IMR-90 (cell line): ENCODE measurements at places on chromosomes 12 and 14. TPM values are rescaled to one million over a fixed set of nuclear protein-coding genes. Genes with fewer than 3 reads are reported as not detected.

ACVRL1 gene
- 5.8 and 7.5 TPM in 2 replicates for total RNA-seq

GALC gene
- 7.9 and 9.7 TPM in 2 replicates for total RNA-seq

PTPN6 gene
- under 0.01 TPM in 1 of 2 replicates, not detected in the other for total RNA-seq

TPPP2 gene
- not detected in 2 replicates for total RNA-seq

FSCB gene
- total RNA-seq: under 0.01 TPM in 1 of 2 replicates, not detected in the other

LTBR gene
- 19.7 and 24.7 TPM in 2 replicates for total RNA-seq

ZNF740 gene
- 11.7 and 13.1 TPM in 2 replicates for total RNA-seq

KRT81 gene
- total RNA-seq: under 0.01 TPM in 2 replicates

FLRT2 gene
- total RNA-seq: 11.1 and 13.1 TPM in 2 replicates

CABP1 gene
- total RNA-seq: 0.54 and 0.83 TPM in 2 replicates

CEBPE gene
- total RNA-seq: not detected in 2 replicates

WNT1 gene
- total RNA-seq: not detected in 2 replicates

PTPN21 gene
- 10.4 and 11.4 TPM in 2 replicates for total RNA-seq

PYGL gene
- 70.4 and 73.0 TPM in 2 replicates for total RNA-seq

LALBA gene
- not detected in 2 replicates for total RNA-seq

UTP20 gene
- total RNA-seq: 22.0 and 29.7 TPM in 2 replicates

LRRC10 gene
- total RNA-seq: not detected in 2 replicates

MYH6 gene
- total RNA-seq: not detected in 2 replicates

OR11H6 gene
- not detected in 2 replicates for total RNA-seq

MORN3 gene
- 0.18 and 0.28 TPM in 2 replicates for total RNA-seq

FAR2 gene
- 1.1 and 2.0 TPM in 2 replicates for total RNA-seq

B4GALNT3 gene
- not detected in 2 replicates for total RNA-seq

FZD10 gene
- total RNA-seq: not detected in 2 replicates

KCNH3 gene
- 0.28 TPM in 1 of 2 replicates, not detected in the other for total RNA-seq

ZNF605 gene
- total RNA-seq: 9.9 and 11.4 TPM in 2 replicates

ZFYVE26 gene
- 10.3 and 11.1 TPM in 2 replicates for total RNA-seq

NKX2-1 gene
- not detected in 2 replicates for total RNA-seq

CCDC88C gene
- 0.18 and 0.28 TPM in 2 replicates for total RNA-seq

STAT2 gene
- total RNA-seq: 125 and 182 TPM in 2 replicates

DPPA3 gene
- total RNA-seq: not detected in 2 replicates

KLRC2 gene
- total RNA-seq: not detected in 2 replicates

LMO3 gene
- 0.54 and 1.7 TPM in 2 replicates for total RNA-seq

LRRIQ1 gene
- under 0.01 and 0.28 TPM in 2 replicates for total RNA-seq

RNASE7 gene
- not detected in 2 replicates for total RNA-seq

GLIPR1 gene
- 244 and 327 TPM in 2 replicates for total RNA-seq

HHIPL1 gene
- 0.56 and 0.72 TPM in 2 replicates for total RNA-seq

SPATA7 gene
- total RNA-seq: 10.0 and 12.8 TPM in 2 replicates

TBX5 gene
- 10.8 and 13.3 TPM in 2 replicates for total RNA-seq

ATL1 gene
- 10.3 and 12.2 TPM in 2 replicates for total RNA-seq

SLCO1A2 gene
- not detected in 2 replicates for total RNA-seq

CLEC12A gene
- total RNA-seq: not detected in 2 replicates

PLBD1 gene
- under 0.01 TPM in 1 of 2 replicates, not detected in the other for total RNA-seq

KLRC1 gene
- not detected in 2 replicates for total RNA-seq

FAM90A1 gene
- under 0.01 TPM in 1 of 2 replicates, not detected in the other for total RNA-seq

TAS2R7 gene
- not detected in 2 replicates for total RNA-seq

SLC6A13 gene
- total RNA-seq: under 0.01 and 0.28 TPM in 2 replicates

SLC2A14 gene
- total RNA-seq: under 0.01 TPM in 1 of 2 replicates, not detected in the other

KCNK10 gene
- total RNA-seq: not detected in 2 replicates

ANKRD9 gene
- 3.9 and 5.3 TPM in 2 replicates for total RNA-seq

ABCD2 gene
- total RNA-seq: not detected in 2 replicates

DEPDC4 gene
- total RNA-seq: 0.72 and 7.5 TPM in 2 replicates

TTC8 gene
- 48.0 and 48.9 TPM in 2 replicates for total RNA-seq

BCL2L2 gene
- 14.5 and 16.9 TPM in 2 replicates for total RNA-seq

IAPP gene
- total RNA-seq: not detected in 2 replicates

TMEM229B gene
- total RNA-seq: under 0.01 TPM in 1 of 2 replicates, not detected in the other

GPR84 gene
- not detected in 2 replicates for total RNA-seq

RTL1 gene
- not detected in 2 replicates for total RNA-seq
